Lung microvascular endothelial cell (primary cell): ENCODE measurements at places on chromosomes 2 and 18. TPM values are rescaled to one million over a fixed set of nuclear protein-coding genes. Genes with fewer than 3 reads are reported as not detected.

Gene RPRM
- total RNA-seq = not detected in 2 replicates

Gene FOXI3
- not detected in 2 replicates for total RNA-seq

Gene AMMECR1L
- total RNA-seq = 10.2 and 18.7 TPM in 2 replicates

Gene TMEM163
- total RNA-seq = 1.1 TPM in 1 of 2 replicates, not detected in the other

Gene TFCP2L1
- not detected in 2 replicates for total RNA-seq

Gene STAM2
- 12.4 and 17.7 TPM in 2 replicates for total RNA-seq

Gene SPDYA
- total RNA-seq = 0.20 and 0.22 TPM in 2 replicates

Gene GRHL1
- 0.22 and 0.40 TPM in 2 replicates for total RNA-seq

Gene VWC2L
- total RNA-seq = not detected in 2 replicates

Gene SERPINB13
- total RNA-seq = not detected in 2 replicates

Gene TCF4
- 374 and 536 TPM in 2 replicates for total RNA-seq

Gene ERBB4
- under 0.01 TPM in 2 replicates for total RNA-seq

Gene TRIM54
- total RNA-seq = 0.44 and 1.2 TPM in 2 replicates
